Skin of body (tissue), 3 donors: ENCODE measurements at places on chromosomes 2 and 18. TPM values are rescaled to one million over a fixed set of nuclear protein-coding genes. Genes with fewer than 3 reads are reported as not detected.

ZC3H6 gene
- 9.7 TPM for total RNA-seq

ERMN gene
- total RNA-seq = 0.10 TPM

CCL20 gene
- 33.2 TPM for total RNA-seq

CENPA gene
- total RNA-seq = 4.1 TPM

EFHD1 gene
- total RNA-seq = 2.7 TPM

MAP4K4 gene
- 78.7 TPM for total RNA-seq

SLC19A3 gene
- 18.3 TPM for total RNA-seq

DNA sequence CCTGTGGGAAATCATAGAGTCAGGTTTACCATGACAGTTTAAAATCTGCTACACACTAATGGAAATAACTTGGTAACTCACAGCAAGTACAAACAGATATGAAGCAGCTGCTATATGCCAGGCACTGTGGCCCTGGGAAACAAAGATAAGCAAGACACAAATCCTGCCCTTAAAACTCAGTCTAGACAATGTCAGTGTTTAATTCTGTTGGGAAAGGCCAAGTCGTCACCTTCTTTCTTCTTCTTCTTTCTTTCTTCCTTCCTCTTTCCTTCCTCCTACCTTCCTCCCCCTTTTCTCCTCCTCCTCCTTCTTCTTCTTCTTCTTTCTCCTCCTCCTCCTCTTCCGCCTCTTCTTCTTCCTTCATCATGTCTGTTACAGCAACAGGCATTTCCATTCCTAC, 26.8 kb downstream of the PLEK start:
- DNase-seq = no peak

DNA sequence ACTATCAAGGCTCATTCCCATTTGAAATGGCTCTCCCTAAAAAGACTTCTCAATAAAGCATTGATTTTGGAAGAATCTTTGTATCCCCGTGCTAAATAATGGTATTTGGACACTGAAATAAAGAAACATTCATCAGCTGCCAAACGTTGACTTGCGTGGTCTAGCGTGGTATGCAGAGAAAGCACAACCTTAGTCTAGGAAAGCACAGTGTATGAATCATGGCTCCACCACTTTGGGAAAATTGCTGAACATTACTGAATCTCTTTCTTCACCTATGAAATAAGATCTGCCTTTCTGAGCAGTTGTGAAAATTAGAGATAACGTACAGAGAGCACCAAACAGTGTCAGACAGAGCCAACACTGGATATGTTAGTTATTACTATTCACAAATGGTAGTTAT, 353.9 kb downstream of the SS18 start:
- no peak for DNase-seq

DNA sequence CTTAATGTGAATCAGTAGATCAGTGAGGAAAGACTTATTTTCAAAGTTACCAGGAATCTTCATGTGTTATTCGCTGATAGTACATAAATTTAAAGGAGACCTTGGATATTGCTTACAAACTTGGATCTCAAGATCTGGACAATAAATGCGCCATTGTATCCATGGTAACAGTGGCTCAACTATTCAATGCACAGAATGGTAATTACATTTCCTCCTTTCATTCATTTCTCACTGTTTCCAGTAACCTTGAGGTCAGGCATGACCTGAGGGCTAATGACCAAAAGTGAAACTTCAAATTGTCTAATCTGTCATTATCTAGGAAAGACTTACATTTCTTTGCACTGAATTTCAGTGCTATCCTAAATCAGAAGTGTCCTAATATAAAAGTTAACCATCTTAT, 8.1 kb downstream of the LRP2 start:
- DNase-seq = no peak

DNA sequence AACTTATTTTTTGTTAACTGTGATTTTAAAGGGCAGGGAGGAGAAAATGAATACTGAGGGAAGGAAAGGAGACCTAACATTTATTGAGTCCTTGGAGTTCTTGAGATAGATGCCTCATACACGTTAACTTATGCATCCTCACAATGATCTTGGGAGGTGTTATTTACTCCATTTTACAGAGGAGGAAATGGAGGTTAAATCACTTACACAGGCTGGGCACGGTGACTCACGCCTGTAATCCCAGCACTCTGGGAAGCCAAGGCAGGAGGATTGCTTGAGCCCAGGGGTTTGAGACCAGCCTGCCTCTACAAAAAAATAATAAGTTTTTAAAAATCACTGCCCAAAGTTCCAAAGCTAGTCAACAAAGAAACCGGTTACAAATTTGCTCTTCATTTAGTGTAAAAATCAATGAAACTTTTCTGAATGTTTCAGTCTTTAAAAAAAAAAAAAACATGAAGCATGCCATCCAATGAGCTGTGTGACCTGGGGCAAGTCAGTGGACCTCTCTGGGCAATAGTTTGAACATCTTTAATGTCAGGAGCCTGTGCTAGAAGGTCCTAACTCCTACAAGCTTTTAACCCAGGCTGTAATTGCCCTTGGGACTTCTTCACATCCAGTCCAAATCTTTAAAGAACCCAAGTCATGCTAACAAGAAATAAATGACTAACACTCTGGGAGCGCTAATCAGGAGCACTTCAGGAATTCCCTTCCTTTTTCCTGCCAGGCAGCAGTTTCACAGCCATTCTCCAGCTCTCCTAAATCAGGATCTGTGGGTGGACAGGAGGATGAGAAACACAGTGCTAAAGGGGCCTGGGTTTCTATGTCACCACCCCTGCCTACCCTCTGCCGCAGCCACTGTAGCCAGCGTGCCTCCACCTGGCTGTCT, 176.4 kb downstream of the TMEM247 start:
- no peak for DNase-seq

GRCh38 chr2:168469281-168469988, 13.4 kb downstream of the CERS6 start:
- no peak for DNase-seq

GRCh38 chr2:70173520-70173919, 17.3 kb downstream of the C2orf42 start:
- DNase-seq = no peak

DNA sequence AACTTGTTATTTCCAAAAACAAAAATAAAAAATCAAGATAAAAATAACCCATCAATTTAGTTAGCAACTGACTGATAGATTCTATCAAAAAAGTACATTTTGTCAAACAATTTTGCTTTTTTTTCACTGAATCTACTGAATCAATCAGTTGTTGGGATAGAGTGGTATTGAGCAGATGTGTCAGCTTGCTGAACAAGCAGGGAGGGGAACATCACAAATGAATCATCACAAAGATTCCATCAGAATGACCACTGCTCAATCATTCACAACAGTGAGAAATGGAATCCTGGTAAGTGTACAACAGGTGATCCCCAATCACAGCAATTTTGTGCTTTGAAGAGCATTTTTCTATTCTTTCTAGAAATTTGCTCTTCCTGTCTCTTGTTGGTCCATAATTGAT, 12.3 kb upstream of the SLC14A2 start:
- DNase-seq = no peak

GRCh38 chr18:36155851-36156757, 26.4 kb downstream of the ELP2 start:
- no peak for DNase-seq

DNA sequence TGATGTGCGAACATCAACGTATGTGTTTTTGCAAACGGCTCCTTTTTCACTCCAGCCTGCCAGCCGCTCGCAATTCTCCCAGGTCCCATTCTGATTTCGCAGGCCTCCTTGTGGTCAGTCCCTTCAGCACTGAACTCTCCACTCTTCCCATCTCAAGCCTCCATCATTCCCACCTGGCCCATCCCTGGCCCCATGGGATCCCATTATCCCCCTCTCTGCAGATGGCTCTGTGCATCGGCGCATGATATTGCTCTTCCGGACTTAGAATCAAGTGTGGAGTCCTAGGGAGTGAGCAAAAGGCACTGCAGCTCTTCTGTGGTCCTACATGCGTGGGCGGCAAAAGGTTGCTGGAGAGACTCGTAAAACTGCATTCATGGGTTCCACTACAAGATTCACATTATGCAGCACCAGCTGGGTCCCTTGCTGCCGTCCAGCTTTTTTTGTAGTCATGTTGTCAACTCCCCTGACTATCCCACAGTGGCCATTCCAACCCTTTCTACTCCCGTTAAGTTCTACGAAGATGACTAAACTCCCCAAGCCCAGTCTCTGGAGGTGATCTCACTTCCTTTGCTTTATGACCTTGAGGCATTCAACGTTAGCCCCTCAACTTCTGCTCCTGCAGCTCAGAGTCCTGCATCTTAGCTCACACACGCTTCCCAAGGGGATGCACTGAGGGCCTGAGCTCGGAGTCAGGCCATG, 125.3 kb upstream of the NRP2 start:
- no peak for DNase-seq

- no peak for DNase-seq
Observed at GRCh38 chr2:10993001-10993481, 81.3 kb downstream of the KCNF1 start.

DNA sequence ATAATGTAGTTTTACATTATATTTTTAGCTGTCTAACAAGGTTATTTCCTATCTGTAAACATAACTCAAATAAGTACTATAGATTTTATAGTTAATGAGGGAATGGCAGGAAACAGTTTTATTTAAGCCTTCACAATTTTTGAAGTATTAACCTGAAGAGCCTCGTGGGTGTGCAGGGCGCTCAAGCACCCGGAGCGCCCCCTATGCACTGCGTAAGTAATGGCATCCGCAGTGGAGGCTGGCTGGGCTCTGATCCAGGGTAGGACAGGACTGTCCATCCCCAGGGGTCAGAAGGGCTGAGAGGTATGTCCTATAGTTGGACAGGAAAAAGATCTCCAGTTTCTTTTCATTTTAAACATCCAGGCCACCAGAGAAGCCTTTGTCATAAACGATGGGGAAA, 8.2 kb upstream of the GBX2 start:
- no peak for DNase-seq

DNA sequence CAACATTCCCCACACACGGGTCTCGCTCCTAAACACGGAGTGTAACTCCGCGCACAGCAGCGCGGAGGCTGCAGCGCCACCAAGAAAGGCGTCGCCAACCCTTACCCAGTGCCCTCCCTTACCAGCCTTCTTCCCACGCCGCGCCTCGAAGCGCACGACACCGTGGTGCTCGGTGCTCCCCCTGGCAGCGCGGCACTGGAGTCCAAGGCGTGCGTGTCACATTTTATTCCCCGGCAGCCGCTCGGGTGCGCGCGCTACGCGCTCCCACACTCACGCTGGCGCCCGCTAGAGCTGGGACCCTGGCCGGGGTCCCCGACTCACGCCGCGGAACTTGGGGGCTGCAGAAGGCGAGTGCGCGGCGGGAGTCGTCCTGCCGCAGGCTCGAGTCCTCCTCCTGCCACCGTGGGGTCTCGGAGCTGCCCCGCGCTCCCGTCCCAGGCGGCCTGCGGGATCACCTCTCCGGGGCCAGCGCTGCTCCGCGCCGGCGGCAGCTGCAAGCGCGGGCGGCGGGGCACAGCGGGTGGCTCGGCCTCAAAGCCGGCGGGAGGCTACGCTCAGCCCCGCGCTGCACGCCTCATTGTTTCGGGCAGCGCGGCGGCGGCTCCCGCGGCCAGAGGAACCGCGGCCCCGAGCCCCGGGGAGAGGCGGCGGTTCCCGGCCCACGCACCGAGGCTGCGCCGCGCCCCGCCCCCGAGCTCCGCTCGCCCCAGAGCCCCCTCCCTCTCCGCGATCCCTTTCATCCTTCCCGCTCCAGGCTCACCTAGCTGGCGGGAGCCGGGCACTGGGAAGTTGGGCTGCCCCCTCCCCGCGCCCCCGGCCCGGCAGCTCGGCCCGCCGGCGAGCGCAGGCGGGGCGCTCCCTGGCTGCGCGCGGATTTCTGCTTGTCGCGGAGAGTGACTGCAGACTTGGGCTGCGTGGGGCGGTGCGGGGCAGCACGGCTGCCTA, at the start of gene ST6GAL2:
Gene ST6GAL2, minus strand, starts transcription at position 197 of the 945 bp plus-strand sequence. CDS start 42,190 bp downstream, outside the sequence.
- DNase-seq = no peak

GRCh38 chr2:28094739-28095138, 204.2 kb downstream of the BABAM2 start:
- no peak for DNase-seq

GRCh38 chr18:77006305-77007175, 126.0 kb downstream of the MBP start:
- DNase-seq = no peak

DNA sequence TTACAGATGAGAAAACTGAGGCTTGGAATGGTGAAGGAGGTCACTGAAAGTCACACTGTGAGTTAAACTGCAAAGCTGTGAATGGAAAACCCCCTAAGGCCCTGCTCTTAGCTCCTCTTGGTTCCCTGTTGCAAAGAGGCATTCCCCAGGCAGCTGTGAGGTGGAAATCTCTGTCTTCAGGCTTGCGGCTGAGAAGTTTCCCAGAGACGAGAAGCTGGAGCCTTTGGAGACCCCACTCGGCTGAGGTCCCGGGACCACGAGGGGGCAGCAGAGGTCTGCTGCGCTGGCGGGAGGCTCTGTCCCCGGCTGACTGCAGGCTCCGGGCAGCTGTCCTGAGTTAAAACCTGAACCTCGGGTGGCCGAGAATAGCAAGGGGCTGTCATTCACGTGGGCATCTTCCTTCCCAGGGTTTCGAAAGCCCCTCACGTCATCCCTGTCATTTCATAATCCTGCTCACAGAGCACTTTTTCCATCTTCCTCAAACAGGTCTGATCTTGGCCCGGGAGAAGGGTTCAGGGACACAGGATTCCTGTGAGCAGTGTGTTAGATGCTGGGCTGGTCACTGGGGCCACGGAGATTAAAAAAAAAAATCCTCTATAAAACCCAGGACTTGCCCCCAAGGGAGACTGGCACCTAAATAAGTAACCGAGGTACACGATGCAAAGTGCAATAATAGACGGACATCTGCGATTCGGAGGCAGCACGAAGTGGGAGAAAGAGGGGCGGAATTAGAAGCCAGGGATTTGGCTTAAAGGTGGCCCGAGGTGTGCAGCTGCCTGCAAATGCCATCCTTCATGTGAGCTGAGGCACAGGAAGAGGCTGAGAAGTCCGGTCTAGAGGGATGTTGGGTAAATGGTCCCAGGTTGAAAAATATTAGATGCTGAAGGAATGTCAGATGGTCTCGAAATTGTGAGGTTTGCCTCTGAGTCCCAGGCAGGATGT, 24.6 kb upstream of the ATOH8 start:
- peak; percentile 70 for DNase-seq

DNA sequence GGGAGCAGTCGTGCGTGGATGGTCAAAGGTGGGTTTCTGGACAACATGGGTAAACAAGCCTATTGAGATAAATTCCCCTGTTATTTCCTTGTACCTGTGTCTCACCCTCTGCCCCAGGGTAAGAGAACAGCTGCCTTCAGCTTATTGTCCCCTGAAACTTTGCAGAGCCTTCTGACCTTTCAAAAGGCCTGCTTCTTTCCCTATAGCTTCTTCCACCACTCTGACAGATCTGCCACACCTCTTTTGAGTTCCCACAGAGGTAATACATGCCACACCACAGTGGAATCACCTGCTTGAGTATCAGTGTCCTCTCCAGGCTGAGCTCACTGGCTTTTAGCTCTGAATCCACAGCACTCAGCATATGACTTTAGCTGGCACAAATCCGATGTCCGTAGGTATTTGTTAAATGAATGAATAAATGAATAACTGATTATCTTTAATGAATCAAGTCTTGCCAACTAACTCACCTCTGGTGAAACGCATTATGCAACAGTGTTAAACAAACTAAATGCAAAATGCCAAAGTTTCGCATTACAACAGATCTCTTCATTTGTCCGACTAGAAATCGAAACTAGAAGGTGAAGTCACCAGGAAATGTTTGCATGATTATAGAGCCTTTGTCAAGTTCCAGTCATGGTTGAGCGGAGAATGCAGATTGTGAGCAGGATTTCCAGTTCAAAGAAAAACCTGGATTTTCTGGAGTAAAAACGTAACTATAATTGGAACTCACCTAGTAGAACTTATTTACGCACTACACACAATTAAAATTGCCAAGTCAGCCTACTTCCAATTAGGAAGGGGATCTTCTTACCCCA, 16.4 kb downstream of the DYNAP start:
- no peak for DNase-seq

- DNase-seq = no peak
Observed at GRCh38 chr18:58529714-58530354, 99.1 kb downstream of the ALPK2 start.

GRCh38 chr2:80363330-80363729, 58.8 kb upstream of the LRRTM1 start:
- DNase-seq = no peak
